CD8-positive, alpha-beta memory T cell (primary cell): ENCODE measurements at places on chromosomes 16 and 17.

GRCh38 chr17:83058266-83058798, 21.1 kb upstream of the METRNL start:
- no peak for DNase-seq

- no peak for DNase-seq
Measured at GRCh38 chr16:11309895-11310633, 28.9 kb upstream of the PRM1 start.

DNA sequence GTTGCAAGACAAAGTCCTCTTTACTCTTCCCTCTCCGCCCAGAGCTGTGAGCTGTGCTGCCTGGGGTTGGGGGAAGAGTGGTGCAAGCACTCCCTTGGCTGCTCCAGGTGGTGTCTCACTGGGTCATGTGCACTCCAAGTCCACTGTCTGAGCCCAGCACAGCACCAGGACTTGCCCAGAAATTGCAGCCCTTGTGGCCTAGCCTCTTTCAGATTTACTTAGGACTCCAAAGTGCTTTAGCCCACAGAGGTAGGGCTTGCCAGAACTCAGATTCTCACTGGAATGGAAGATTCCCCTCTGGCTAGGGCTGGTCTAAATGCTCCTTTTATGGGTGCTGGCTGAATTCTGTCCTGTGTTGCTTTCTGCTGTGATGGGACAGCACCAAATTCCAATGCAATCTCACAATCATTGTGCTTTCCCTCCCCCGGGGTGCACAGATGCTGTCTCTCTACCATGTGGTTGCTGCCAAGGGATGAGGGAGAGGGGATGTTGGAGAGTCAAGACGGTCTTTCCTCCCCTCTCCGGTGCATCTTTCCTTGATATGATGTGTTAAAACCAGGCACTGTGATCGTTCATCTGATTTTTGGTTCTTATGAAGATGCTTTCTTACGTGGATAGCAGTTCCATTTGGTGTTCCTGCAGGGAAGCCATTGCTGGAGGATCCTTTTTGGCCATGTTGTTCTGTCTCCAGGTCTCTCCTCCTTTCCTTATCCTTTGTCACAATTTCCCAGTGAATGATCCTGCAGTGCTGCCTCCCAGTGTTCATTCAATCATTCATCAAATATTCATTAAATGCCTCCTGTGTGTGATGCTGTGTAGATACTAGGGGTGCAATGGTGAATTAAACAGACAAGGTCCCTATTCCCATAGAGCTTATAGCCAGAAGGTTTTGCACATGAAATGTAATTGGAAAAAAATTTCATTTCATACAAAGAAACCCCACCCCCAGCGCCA, 216.3 kb downstream of the SPECC1 start:
- DNase-seq, result no peak

GRCh38 chr16:47196457-47196856, 52.7 kb upstream of the NETO2 start:
- no peak for DNase-seq

- no peak for DNase-seq
Measured at GRCh38 chr17:20171741-20172365, 162.7 kb downstream of the SPECC1 start.

DNA sequence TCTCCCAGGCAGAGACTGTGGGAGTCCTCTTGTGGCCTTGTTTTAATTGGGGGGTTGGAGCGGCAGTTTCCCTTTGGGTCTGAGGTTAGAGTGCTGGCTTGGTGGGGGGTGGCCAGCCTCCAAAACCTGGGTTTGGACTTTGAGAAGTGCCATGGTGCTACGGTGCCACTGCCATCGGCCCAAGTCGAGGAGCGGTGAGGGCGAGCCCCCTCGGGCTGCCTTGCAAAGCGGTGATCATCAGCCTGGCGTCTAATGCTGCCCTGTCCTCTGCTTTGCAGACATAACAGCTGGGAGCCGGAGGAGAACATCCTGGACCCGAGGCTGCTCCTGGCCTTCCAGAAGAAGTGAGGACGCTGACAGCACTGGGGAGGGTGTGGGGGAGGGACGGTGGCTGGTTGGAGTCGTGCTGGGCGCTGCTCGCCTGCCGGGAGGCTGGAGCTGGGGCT, 1.2 kb downstream of the CBX2 start:
- no peak for DNase-seq

DNA sequence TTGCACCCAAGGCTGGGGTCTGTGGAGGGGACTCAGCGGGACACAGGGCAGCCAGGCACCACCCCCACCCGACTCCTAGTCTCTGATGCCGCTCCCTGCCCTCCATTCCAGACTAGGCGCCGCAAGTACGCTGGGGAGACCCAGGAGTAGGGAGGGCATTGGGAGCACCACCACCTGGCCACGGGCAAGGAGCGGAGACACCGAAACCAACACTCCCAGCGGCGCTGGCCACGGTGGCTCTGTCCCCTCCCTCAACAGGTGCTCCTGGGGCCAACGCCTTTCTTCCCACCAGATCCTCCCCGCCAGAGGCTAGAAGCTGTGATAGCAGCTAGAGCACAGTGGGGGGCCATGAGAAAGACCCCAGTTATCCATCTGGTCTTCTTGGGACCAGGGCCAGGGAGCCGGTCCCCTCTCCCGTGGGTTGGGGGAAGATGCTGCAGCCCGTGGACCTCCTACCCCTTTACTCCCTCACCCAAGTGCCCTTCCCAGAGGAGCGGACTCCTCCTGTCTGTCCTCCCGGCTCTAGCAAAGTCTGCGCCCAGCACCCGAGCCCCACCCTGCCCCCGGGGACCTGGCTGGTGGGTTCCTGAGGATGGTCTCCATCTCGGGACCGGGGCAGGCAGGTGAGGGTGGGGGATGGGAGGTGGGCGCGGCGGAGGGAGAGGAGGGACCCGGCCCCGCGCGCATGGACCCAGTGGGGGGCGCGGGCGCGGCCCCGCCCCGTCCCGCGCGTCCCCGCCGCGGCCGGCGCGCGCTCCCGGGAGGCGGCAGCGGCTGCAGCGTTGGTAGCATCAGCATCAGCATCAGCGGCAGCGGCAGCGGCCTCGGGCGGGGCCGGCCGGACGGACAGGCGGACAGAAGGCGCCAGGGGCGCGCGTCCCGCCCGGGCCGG, at the start of gene SYNGR3:
TSS of gene SYNGR3 (plus strand) at position 762 of the 892 bp plus-strand sequence. CDS start 133 bp downstream, outside the sequence.
- DNase-seq, result no peak

DNA sequence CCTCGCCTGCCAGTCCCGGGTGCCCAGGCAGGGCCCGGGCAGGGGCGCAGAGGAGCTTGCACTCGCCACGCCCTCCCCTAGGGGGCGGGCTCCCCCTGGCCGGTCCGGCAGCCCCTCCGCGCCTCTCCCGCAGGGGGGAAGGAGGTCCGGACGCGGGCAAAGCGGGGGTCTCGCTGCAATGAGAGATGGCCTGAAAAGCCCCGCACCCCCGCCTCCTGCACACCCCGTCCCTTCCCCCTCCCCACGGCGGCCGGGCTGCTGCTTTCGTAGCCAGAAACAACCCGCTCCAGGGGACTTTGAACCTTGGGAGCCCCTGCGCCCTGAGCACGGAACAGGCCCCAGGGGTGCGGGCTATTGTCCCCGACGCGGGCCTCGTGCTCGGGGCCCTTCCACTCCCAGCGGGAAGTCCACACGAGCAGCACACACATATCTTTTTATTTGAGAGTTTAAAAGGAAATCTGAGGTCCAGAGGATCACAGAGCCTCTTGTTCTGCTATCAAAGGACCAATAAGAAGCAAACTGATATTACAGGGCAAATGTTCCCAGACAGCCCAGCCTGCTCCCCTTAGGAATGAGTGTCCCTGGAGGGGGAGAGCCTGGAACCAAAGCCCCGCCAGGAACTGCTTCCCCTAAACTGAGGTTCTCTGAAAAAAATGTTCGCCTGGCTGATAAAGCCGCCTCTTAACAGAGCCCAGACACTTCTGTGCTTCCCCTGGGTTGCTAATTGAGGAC, 5.8 kb upstream of the CBX4 start:
- no peak for DNase-seq
